Aorta (tissue), 5 donors: ENCODE measurements at places on chromosomes 2 and 18. TPM values are rescaled to one million over a fixed set of nuclear protein-coding genes. Genes with fewer than 3 reads are reported as not detected.

The ZNF396 gene
- total RNA-seq = 1.9 TPM

DNA sequence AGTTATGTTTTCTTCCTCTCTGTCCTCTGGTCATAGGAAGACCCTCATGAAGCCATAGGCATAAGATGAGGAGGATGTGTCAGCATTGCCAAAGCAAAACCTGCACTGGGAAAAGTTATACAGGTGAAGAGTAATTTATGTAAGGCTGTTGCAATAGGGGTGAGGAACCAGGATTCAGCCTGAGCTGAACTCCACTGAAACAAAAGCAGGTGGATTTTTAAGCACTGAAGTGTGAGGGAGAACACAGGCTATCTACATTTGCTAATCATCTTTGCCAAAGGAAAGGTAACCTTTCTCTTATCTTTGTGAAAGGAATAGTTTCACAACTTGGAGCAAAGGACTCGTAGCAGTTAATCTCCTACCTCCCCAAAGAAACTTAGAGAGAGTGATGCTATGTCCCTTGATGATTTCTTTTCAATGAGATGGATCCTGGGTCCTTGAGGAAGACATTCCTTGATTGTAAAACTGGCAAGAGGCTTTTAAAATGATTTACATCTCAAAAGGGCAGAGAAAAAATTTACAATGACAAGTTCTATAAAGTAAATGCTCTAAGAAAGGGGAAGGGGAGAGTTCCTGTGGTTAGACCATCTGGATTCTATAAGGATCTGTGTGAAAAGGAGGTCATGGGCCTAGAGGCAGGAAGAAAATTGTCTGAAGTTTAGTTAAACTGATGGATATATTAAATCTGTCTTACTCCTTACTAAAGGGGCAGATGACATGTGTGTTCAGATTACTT is 385.4 kb upstream of the CDH7 start:
- no peaks in the 10 kb centered on the region for H3K36me3 ChIP-seq
- H3K4me1 ChIP-seq = no peaks in the 10 kb centered on the region
- no peak overlapping the region for H3K27ac ChIP-seq
- H3K27me3 ChIP-seq = no peaks in the 10 kb centered on the region

DNA sequence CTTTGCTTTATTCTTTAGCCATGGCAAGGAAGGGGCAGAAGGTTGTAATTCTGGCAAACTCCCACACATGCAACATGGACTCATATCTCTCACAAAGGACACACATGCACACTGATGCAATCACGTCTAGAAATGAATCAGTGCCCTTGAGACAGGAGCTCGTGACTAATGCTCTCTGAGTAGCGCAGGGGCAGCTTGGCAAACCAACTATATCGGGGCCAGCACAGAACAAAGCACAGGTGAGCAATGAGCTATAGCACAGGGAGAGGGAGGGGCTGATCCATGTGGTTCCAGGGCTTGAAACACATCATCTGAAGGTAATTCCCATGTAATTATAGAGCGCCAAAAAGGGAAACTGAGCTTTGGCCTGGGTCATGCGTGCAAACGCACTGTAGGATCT is 165.2 kb upstream of the KLF7 start:
- H3K4me3 ChIP-seq = no peak overlapping the region
- no peaks in the 10 kb centered on the region for H3K4me1 ChIP-seq
- no peak for DNase-seq
- H3K27ac ChIP-seq = no peak overlapping the region
- H3K27me3 ChIP-seq = no peaks in the 10 kb centered on the region

The ITPRIPL1 gene
- 3.6 TPM for total RNA-seq
